ENCODE measurements at places on chromosomes 11 and 22. TPM values are rescaled to one million over a fixed set of nuclear protein-coding genes. Genes with fewer than 3 reads are reported as not detected.

GRCh38 chr11:134674974-134675373, 262.9 kb upstream of the B3GAT1 start:
- no peak overlapping the region for H3K4me3 ChIP-seq
- H3K27me3 ChIP-seq, result no peaks in the 10 kb centered on the region
- H3K4me1 ChIP-seq, result no peaks in the 10 kb centered on the region
- H3K36me3 ChIP-seq, result no peaks in the 10 kb centered on the region

- no peaks in the 10 kb centered on the region for H3K27me3 ChIP-seq
- no peaks in the 10 kb centered on the region for H3K36me3 ChIP-seq
- no peak overlapping the region for H3K27ac ChIP-seq
- no peaks in the 10 kb centered on the region for H3K4me1 ChIP-seq
Observed at GRCh38 chr22:41983513-41984405, 14.5 kb downstream of the SEPTIN3 start.

DNA sequence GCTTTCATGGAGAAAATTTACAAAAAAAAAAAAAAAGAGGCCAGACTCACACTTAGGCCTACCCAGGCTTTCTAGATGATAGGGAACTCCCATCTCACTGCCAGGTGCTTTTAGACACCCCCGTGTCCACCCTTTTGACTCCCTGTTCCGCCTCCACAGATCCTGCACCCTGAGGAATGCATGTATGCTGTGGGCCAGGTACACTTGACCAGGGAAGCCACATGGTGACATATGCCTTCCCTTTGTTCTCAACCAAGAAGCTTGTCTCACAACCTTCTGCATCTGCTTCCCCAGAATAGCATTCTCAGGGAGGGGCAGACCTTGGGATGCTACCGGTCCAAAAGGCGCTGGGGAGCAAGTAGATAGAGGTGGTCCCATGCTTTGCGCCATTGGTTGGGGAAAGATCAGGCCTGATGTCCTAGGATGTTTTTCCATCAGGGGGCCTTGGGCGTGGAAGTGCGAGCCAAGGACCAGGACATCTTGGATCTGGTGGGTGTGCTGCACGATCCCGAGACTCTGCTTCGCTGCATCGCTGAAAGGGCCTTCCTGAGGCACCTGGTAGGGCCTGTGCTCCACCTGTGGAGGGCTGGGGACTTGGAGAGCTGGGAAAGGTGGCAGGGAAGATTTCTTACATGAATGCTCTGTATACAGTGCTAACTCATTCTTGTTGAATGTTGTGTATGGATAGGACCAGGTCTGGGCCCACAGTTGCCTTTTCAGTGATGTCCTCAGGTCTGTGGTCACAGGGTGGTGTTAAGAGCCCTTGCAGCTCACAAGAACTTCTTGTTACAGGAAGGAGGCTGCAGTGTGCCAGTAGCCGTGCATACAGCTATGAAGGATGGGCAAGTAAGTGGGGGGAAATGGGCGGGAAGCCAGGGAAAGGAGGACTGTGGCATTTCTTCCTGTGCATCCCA, 7.5 kb downstream of the HMBS start:
- peaks cover 18% of the 10 kb centered on the region for H3K4me1 ChIP-seq
- H3K4me3 ChIP-seq, result peak overlapping the region; percentile 89
- no peak overlapping the region for H3K27ac ChIP-seq
- peaks cover 5% of the 10 kb centered on the region for H3K36me3 ChIP-seq

- H3K36me3 ChIP-seq, result no peaks in the 10 kb centered on the region
- peaks cover 4% of the 10 kb centered on the region for H3K4me1 ChIP-seq
- H3K4me3 ChIP-seq, result peak within 1 kb of the TSS; percentile 76
Observed at GRCh38 chr11:119728651-119729580, at the start of gene NECTIN1. Gene NECTIN1 (minus strand): TSS chr11:119729200. CDS start chr11:119728553, 647 bp downstream.

DNA sequence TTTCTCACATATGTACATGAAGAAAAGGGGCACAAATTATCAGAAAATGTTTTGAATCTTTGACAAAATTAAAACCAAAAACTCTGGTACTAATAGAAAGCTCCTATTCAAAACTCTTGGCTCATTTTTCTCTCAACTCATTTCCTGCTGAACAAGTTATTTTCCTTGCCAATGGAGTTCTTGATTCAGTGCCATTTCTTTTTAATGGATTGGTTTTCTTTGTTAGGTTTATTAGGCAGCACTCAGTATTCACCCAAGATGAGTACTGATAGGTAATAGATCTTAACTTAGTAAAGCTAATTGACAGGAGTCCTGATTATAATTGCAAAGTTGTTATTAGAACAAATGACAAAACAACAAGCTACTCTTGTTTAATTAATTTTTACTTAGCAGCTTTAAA, 279.4 kb upstream of the PDGFD start:
- no peaks in the 10 kb centered on the region for H3K36me3 ChIP-seq
- H3K4me3 ChIP-seq, result no peak overlapping the region
- H3K27ac ChIP-seq, result no peak overlapping the region
- no peak for DNase-seq
- H3K4me1 ChIP-seq, result no peaks in the 10 kb centered on the region

- H3K4me3 ChIP-seq, result no peak overlapping the region
- H3K27me3 ChIP-seq, result peaks cover 23% of the 10 kb centered on the region
- H3K4me1 ChIP-seq, result no peaks in the 10 kb centered on the region
Observed at GRCh38 chr11:2752204-2752770, 52.5 kb upstream of the KCNQ1OT1 start.

PAMR1 gene
- total RNA-seq, result 151 TPM
